ENCODE measurements at places on chromosomes 7 and 10. TPM values are rescaled to one million over a fixed set of nuclear protein-coding genes. Genes with fewer than 3 reads are reported as not detected.

The SYT15B gene
- total RNA-seq = 0.58 TPM

The DNA2 gene
- 60.2 TPM for total RNA-seq

The TMEM130 gene
- not detected for total RNA-seq

The AVL9 gene
- 36.1 TPM for total RNA-seq

- DNase-seq = no peak
These were observed 42.5 kb upstream of the LCOR start for GRCh38 chr10:96789571-96790108.

- DNase-seq = no peak
These were observed 74.9 kb upstream of the OGDHL start for GRCh38 chr10:49837051-49837478.

DNA sequence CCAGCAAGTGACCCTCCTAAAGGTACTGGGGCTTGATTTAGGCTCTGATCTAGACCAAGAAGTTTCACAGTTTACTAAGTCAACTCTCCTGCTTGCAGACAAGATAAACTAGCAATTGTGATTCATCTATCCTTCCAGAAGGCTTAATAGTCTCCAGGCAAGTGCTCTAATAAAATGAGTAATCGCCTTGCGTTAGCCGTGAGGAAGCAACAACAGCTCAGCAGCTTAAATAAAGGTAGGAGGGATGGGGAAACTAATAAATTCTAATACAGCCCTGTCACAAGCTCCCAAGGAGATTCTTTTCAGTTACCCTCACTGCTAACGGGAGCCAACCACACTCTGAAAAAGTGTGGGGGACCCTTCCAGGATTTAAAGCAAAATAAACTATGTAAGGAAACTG, 48.4 kb downstream of the FRMD4A start:
- no peak for DNase-seq

DNA sequence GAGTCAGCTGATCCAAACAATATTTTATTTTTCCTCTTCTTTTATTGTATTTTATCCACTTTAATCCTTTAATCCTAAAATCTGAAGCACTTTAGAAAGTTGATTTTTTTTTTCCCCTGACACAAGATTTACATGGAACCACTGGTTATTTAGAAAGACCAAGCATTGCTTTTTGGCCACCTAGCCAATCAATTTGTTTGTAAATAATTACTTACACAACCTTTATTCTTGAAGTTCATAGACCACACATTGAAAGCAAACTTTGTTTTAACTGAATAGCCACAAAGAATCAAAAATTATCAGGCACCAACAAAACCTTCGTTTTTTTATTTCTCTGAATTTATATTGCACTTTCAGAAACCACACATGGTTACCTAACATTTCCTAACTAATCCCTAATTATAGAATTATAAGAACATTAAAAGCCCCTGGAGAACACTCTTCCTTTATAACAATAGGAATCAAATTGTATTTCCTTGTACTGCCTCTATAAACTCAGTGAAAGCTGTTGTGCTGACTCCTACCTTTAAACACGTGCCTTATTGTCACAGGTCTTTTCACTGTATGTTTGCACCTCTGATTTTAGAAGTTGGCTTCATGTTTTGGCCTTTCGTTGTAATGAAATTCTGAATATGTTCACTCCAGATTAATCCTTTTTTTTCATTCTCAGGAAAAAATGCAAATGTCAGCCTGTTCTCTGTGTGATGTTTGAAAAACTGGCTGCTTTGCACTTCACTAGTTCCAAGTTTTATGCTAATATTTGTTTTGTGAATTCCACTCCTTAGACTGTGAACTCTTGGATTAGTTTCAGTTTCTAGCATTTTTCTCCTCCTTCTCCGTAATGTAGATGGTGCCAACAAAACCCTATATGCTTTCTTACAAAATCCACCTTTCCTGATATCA, 1511.9 kb downstream of the REEP3 start:
- DNase-seq = no peak

GRCh38 chr7:91185771-91186170, 78.5 kb upstream of the FZD1 start:
- no peak for DNase-seq

DNA sequence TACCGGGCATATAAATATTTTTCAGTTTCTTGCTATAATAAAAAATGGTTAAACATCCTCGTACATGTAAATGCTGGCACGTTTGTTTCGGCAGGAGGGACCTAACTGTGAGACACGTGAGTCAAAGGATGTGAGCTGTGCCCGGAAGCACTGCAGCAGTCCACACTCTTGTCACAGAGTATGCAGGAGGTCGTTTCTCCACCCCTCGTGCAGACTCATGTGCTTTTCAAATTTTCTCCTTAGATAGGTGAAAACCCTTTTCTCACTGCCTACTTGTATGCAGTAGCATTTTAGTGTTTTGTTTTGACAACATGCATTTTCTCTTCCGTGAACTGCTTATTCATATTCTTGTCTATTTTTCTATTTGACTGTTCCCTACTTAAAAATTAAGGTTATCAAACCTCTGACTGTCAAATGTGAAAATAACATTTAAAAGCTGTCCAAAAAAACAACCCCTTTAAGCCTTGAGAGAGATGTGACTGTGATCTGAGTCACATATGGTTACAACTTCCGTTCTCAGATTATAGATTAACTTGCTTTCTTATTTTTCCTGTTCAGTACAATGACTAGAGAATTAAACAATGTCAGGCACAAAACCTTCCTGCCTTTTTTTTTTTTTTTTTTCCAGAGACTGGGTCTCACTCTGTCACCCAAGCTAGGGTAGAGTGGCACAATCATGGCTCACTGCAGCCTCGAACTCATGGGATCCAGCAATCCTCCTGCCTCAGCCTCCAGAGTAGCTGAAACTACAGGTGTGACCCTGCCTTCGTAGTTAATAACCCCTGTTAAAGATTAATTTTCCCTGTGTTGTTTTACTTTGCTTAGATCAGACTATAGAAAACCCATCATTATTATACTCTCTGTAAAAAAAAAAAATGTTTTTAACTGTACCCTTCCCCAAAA, 45.1 kb downstream of the DPY19L1 start:
- DNase-seq = peak; percentile 77

DNA sequence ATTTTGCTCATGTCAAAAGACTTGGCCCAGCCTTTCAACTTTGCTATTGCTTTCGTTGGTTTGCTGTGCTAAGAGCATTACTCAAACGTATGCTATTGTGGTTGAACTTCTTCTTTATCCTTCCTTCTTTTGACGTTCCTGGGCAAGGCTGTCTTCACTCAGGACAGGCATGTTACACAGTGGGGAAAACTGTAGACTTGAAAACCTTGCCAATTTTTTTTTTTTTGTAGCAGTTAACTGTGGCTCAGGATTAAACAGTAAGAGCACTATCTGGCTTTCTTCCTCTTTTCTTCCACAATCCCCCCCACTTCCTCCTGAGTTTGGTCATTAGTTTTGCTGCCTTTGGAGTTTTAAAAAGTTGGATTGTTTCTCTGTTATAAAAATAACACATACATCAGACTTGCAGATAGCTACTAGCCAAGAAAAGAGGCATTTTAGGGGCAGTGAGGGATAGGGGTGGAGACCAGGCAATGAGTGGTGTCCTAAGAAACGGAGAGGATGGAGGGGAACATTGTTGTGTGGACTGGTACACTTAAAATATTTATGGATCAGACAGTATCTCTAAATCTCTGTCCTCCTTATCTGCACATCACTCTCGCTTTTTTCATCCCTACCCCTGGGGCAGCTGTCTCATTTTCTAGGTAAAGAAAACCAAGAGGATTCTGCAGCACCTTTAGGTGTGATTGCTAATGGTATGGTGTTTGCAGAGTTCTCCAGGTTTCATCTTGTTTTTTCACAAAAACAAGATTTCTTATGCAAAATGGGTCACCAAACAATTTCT, 181.7 kb downstream of the LRMDA start:
- no peak for DNase-seq

DNA sequence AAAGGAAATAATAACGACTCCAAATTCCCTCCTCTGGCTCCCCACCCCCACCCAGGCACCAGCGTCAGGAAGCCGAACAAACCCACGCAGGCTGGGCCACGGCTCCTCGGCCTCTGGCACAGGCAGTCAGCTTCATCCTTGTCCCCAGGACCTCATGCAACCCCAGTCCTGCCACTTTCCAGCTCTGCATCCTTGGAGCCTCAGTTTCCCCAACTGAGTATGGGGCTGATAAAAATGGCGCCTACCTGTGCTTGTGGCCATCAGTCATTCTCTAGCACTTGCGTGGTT, 137.1 kb downstream of the RGS10 start:
- DNase-seq = no peak

- DNase-seq = no peak
These were observed 202.6 kb downstream of the GALNT17 start for GRCh38 chr7:71334541-71334940.

- no peak for DNase-seq
These were observed 937 bp downstream of the DDX56 start for GRCh38 chr7:44572771-44573170.

- DNase-seq = peak; percentile 19
These were observed 85.1 kb upstream of the SDK1 start for GRCh38 chr7:3215624-3216585.

- no peak for DNase-seq
These were observed 9.7 kb downstream of the DYNC1I1 start for GRCh38 chr7:95781961-95782586.

DNA sequence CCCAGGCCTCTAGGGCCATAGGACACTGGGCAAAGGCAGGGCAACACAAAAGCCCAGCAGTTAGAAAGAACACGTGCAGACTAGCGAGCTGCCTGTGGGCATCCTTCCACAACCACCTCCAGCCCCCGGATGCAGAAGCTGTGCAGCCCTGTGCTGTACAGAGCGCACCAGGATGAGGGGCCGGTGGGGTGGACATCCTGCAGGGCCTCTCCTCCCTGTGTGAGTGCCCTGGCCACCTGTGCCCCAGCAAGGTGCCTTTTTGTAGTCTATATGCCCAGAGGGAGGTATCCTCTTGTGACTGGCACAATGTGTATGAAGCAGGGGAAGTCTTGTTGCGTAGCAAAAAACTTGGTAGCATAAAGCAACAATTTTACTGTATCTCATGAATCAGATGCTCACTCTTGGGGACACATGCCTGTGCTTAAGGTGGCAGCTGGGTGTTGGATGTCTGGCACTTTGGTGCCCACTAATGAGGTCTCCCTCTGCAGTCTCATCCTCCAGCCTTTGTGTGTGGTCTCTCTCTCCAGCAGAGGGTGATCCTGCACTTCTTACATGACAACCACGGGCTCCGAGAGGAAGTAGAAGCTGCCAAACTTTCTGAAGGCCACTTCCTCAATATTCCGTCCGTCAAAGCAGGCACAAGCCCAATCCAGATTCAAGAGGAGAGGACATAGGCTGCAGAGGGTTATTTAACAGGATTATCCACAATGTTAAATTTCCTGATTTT, 8.7 kb downstream of the NCAPG2 start:
- DNase-seq = no peak

DNA sequence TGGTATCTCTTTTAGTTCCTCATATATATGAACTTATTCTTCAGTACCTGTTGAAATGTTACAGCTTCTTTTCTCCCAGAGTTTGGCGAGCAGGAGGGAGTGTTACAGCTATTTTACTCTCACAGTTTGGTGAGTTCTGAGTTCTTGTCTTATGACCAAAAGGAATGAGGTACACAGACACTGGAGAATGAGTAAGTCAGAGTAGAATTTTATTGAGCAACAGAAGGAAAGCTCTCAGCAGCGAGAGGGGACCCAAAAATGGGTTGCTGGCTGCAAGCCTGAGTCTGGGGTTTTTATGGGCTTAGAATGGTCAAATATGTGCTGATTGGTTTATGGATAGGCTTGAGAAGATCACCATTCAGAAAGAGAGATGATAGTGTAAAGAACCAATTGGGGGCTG, 175.2 kb downstream of the CDK14 start:
- DNase-seq = no peak

DNA sequence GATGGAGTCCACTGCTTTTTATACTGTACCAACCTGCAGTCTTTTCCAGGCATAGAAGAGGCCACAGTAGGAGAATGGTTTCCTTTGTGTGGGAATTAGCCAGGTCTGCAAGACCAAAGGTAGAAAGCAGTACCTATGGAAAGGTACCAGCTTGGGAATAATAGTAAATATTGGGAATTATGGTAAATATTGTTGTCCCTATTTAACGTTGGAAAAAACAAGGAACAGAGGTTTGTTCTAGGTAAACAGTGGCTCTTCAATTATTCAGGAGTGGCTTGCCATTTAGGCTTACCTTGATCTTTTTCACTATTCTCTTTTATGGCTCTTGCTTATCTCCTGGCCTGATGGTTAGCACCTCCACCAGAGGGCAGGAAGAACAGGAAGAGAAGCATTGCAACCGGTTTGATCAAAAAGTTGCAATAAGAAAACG, 43.9 kb upstream of the GSAP start:
- DNase-seq = no peak

GRCh38 chr7:84722086-84722485, 464.8 kb downstream of the SEMA3D start:
- DNase-seq = no peak

- no peak for DNase-seq
These were observed 124.2 kb downstream of the PLPP4 start for GRCh38 chr10:120580918-120581895.

GRCh38 chr7:21828841-21829240, 116.9 kb downstream of the CDCA7L start:
- no peak for DNase-seq

- no peak for DNase-seq
These were observed 125.2 kb downstream of the UBE2H start for GRCh38 chr7:129827467-129827990.

DNA sequence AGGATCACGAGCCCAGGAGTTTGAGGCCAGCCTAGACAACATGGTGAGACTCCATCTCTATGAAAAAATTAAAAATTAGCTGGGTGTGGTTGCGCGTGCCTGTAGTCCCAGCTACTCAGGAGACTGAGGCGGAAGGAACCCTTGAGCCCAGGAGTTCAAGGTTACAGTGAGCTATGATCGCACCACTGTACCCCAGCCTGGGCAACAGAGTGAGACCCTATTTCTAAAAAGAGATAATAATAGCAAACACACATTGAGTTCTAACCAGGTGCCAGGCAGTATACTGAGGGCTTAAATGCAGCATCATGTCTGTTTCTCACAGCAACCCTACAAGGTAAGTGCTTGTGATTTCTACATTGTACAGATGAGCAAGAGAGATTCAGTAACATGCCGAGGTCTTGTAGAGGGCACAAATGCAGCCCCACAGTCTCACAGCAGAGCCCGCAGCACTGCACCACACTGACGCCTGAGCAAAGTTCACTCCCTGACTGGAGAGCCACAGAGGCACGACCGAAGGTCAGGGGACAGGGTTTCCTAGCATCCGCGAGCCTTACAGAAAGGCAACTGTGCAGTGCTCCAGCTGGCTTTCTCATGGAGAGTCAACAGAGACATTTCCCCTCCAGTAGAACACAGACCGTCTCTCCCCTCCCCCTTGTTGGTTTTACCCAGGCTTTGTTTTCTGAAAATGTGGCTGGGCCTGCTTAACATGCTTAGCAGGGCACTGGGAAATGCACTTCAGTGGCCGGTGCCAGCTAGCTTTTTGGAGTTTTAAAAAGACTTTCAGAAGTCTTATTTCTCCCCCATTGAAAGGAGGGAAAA, 36.5 kb downstream of the PDSS1 start:
- no peak for DNase-seq

- no peak for DNase-seq
These were observed 768 bp upstream of the CPA1 start for GRCh38 chr7:130379532-130379920.

GRCh38 chr10:3469639-3470020, 297.0 kb upstream of the PITRM1 start:
- no peak for DNase-seq

Measured in activated CD8-positive, alpha-beta memory T cell treated with anti-CD3 and anti-CD28 coated beads, Interleukin-2, amount 10 ng/mL, durations not matched to agents 7 days and 5 days (primary cell).